ENCODE measurements at places on chromosomes 12 and 14.

- no peak for DNase-seq
Observed at GRCh38 chr12:123142518-123142840, 8.4 kb downstream of the PITPNM2 start.

- DNase-seq: no peak
Observed at GRCh38 chr12:24905431-24905830, 43.5 kb downstream of the BCAT1 start.

DNA sequence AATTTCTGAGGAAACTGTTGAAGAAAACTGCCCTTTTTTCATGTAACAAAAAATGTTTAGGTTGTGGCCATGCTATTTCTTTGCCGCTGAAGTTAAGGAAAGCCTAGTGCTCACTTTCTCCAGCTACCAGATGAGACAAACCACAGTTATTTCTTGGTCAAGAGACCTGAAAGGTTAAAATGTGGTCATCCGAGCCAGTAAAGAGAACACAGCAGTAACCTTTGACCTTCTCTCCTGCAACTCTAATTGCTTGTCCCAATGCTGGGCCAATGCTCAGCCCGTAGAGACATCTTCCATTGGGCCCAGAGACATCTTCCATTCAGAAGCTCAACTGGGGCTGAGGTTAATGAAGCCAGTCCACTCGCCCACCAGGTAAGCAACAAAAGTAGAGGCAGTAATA lies 109.8 kb upstream of the CPSF6 start:
- no peak for DNase-seq

DNA sequence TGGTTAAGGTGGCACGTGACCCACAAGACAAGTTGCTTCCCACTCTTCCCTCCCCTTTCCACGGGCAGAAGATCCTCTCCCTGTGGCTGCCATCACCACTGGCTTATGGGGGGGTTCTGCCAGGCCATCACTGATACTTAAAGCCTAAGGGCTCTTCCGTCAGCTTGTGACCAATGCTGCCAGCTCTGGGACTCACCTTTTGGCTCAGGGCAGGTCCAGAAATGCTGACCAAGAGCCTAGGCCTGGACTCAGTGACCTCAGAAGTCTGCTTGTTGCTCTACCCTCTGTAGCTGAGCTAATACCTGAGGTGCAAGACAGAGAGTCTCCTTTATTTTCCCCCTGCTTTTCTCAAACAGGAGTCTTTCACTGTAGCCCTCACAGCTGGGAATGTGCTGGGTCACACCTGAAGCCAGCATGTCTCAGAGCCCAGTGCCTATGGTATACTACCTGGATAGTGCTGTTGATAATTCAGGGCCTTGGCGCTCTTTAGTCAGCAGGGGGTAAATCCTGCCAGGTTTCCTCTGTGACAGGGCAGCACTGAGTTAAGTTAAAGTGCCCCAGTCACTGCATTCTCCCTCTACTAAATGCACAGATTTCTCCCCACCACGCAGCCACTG lies 19.7 kb downstream of the FGD4 start:
- no peak for DNase-seq

DNA sequence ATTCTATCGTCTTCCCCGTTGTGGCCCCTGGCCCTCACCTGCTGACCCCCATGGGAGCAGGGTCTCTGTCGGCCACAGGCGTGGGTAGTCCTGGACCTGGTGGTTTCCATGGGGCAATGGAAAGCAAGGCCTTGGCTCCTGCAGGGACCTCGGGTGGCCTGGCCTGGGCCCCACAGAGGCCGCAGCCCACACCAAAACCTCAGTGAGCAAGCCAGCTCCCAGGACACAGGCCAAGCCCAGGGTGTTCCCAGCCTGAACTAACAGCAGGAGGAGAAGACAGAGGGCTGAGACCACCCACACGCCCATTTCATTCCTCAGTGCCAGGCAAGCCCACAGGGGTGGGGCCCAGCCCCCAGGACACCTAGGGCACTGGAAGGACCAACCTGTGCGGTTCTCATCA lies 16.9 kb downstream of the ABCB9 start:
- DNase-seq: no peak

GRCh38 chr12:53499266-53500141 lies at the start of gene MAP3K12:
Gene MAP3K12 (minus strand): TSS chr12:53499458. CDS start chr12:53487391, 12,067 bp downstream.
- peak; percentile 65 for DNase-seq

- DNase-seq: no peak
Observed at GRCh38 chr12:47194501-47194900, 114.7 kb upstream of the AMIGO2 start.

GRCh38 chr12:131732996-131733615 lies 22.2 kb downstream of the SFSWAP start:
- no peak for DNase-seq

DNA sequence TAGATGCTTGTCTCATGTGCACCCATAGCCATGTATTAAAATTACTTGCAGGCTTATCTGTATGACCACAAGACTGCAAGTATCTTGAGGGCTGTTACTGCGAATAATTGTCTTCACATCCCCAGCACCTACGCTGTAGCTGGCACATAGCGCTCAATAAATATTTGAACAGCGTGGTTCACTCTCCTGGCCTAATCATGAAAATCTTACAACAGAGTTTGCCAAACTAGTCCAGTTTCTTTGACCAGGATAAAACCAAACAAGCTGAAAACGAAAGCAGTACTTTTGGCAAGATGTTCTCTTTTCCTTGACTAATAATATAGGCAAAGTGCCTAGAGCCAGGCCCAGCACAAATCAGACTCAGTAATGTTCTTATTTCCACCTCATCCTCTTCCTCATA lies 106.7 kb downstream of the RPS29 start:
- no peak for DNase-seq

- DNase-seq: no peak
Observed at GRCh38 chr14:31677630-31678029, 116.4 kb downstream of the NUBPL start.

GRCh38 chr14:50012644-50013043 lies 103.7 kb downstream of the VCPKMT start:
- DNase-seq: no peak

- no peak for DNase-seq
Observed at GRCh38 chr14:20118795-20119194, 8.3 kb downstream of the OR4K17 start.

DNA sequence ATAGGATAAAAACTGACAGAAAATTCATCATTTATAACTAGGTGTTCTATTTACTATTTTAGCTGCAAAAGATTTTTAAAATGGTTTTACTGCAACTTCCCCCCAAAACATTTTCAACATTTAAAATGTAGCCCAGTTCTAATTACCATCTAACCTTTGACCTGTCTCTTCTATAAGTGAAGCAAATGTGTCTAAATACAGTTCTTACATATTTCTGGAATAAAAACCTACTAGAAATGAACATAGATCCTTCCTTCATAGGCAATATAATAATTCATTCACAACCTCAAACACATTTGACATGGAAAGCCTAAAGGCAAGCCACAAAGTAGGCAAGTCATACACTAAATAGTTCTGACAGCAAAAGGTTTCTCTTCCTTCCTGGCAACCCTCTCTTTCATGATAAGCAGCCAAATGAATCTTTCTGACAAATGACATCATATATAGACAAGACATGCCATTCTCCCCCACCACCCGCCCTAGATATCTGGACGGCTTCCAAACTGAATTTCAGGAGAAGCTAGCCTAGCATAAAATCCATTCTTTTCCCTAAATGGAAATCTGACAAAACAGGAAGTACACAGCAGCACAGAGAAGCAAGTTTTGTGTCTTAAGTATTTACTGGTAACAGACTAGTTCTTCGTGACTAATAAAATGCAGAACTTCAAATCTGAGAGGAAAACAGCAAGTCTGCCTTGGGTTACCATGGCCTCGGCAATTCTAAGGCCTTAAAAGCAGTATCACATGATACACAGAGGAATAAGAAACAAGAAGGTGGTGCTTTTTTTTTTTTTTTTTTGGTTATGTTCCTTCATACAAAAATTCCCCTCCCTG lies 17.2 kb upstream of the ARID4A start:
- DNase-seq: peak; percentile 18

DNA sequence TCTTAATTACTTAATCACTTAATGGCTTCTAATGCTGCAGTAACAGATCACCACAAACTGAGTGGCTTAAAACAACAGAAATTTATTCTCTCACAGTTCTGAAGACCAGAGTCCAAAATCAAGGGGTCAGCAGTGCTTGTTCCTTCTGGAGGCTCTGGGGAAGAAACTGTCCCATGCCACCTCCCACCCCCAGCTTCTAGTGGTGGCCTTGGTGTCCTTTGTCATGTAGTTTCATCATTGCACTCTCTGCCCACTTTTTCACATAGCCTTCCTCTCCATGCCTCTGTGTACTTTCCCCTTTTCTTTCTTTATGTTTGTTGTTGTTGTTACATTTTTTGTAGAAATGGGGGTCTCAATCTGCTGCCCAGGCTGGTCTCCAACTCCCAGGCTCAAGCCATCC lies 16.1 kb upstream of the UBC start:
- DNase-seq: no peak

GRCh38 chr14:88007608-88008007 lies 2.7 kb downstream of the GPR65 start:
- no peak for DNase-seq

- no peak for DNase-seq
Observed at GRCh38 chr12:31118347-31119191, 44.9 kb downstream of the DDX11 start.

- DNase-seq: no peak
Observed at GRCh38 chr12:64252681-64253080, 30.6 kb upstream of the KICS2 start.

GRCh38 chr14:103100281-103101121 lies 6.0 kb downstream of the EXOC3L4 start:
- peak; percentile 65 for DNase-seq

DNA sequence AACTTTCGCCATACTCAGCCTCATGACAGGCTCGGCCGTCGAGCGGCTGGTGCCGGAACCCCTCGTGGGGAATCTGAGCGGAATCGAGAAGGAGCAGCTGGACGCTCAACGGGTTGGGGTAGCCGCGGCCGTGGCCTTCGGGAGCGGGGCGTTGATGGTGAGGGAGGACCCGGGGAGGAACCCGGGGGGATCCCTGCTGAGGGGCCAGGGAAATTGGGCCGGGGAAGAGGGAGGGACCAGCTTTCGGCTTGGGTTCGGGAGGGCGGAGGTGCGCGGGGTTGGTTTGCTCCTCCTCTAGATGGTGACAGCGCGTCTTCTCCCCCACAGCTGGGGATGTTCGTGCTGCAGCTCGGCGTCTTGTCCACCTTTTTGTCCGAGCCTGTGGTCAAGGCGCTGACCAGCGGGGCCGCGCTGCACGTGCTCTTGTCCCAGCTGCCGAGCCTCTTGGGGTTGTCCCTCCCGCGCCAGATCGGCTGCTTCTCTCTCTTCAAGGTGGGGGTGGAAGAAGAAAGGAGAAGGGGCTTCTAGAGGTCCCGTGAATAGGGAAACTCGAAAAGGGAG lies 9.8 kb downstream of the ARHGEF25 start:
- no peak for DNase-seq

DNA sequence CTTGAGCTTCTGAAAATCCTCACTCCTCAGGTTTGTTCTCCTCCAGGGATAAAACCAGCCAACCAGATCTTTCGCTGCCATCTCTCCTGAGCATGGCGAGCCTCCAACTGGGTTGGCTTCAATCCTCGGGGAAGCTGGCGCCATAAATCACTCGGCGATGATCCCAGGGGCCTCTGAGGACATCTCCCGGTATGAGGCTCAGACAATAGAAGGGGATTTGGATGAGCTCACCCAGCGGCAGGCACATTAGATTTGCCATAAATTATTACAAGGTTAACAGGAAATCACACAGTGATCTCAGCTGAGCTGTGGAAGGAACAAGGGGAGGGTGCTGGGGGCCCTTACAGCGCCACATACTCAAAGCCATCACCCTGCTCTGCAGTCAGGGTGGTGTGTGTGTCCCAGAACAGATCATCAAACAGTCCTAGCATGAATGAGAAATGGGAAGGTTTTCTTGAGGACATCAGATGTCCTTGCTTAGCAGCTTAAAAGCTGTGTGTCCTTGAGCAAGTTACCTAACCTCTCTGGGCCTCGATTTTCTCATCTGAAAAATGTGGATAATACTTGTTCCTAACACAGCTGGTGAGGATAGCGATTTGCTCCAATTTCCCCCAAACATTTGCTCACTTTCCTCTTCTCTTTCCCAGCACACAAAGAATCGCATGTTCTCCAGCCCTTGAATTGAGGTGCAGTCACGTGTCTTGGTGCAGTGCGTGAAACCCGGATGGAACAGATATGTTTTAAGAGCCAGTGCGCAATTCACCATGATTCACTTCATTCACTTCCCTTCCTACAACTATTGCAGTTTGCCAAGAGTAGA lies 142.8 kb downstream of the SCARB1 start:
- DNase-seq: no peak

GRCh38 chr12:120216742-120217605 lies 16.1 kb upstream of the RPLP0 start:
- no peak for DNase-seq

DNA sequence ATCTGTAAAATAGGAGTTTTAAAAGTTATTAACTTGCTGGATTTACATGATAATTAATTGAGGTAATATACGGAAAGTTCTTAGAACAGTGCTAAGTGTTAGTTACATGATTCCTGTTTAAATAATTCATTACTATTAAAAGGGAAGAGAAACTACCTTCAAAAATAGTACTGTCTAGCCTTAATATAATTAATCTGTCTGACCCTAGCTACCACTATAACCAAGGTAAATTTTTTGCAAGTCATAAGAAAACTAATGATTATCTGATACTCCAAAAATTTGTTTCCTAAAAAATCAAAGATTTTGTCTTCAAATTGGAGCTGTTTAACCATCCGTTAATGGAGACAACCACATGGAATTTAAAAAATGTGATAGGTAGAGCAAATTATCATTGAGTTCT lies 294.3 kb upstream of the FBXO33 start:
- no peak for DNase-seq

DNA sequence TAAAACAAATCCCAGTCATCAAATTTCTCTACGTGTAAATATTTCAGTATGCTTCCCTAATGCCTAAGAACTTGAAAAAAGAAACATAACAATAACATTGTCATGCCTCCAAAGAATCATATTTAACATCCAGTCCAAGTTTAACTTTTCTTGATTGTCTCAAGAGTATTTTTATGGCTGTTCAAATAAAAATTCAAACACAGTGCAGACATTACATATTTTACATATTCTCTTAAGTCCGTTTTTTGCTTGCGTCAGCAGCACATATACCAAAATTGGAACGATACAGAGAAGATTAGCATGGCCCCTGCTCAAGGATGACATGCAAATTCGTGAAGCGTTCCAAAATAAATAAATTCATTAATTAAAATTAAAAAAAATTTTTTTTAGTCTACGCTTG lies 23.3 kb upstream of the EEA1 start:
- no peak for DNase-seq

DNA sequence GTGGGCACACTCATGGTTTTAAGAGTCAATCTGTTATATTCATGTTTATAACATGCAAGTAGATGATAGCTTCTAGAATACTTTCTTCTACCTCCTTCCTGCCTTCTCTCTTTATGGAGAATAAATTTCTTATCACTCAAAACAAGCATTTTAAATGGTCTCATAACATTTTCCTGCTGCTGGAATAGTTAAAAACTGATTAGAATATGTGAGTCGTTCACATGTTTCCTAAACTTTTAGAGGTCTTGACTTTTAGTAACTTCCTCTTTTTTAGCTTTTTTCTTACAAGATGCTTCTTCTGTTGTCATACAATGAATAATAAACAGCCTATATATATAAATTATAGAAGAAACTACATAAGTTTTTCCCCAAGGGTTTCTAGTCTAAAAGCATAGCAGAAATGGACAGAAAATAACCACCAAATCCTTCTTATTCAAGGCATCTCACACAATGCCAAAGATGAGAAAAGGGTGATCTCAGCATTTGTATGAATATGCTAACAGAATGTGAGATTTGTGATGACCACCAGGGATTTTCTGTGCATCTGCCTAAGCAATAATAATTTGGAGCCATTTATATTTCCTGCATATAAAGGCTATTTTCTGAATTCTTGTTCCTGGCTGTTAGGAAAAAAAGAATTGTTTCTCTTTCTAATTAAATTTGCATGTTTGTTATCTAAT lies 127.8 kb downstream of the DAAM1 start:
- no peak for DNase-seq
